ENCODE measurements at places on chromosomes 5 and 9.

- DNase-seq = no peak
These were observed 28.5 kb downstream of the HRH2 start for GRCh38 chr5:175686396-175686795.

- DNase-seq = peak; percentile 48
These were observed 20.3 kb upstream of the NINJ1 start for GRCh38 chr9:93154293-93154903.

- DNase-seq = no peak
These were observed 388.6 kb upstream of the IRX2 start for GRCh38 chr5:3140117-3140516.

- no peak for DNase-seq
These were observed 16.1 kb upstream of the LNPEP start for GRCh38 chr5:96919754-96920197.

GRCh38 chr9:38390442-38390841 lies 2.1 kb upstream of the ALDH1B1 start:
- no peak for DNase-seq

DNA sequence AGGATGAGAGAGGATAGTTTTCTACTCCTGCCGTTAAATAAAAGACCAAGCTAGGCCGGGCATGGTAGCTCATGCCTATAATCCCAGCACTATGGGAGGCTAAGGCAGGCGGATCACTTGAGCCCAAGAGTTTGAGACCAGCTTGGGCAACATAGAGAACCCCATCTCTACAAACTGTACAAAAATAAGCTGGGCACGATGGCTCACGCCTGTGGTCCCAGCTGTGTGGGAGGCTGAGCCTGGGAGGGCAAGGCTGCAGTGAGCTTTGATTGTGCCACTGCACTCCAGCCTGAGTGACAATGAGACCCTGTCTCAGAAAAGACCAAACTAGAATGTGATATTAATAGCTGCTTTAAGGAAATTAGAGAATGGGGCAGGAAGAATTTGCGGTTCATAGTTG lies 158.4 kb downstream of the NIPBL start:
- no peak for DNase-seq

DNA sequence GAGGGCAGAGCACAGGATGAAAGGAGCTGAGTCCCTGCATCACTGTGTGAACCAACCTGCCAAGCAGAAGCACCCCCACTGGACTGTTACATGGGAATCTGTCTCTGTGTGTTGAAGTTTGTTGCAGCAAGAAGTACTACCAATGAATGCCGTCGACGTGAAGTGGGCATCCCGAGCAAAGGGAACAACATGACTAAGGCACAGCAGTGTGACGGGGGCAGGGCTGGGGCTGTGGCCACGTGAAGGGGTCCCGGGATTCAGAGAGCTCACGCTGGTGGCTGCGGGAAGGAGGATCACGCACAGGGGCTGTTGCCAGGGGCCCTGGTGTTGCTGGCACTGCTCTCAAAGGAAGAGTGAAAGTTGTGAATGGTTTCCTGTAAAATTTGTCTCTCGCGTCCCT lies 27.5 kb upstream of the GABBR2 start:
- no peak for DNase-seq

DNA sequence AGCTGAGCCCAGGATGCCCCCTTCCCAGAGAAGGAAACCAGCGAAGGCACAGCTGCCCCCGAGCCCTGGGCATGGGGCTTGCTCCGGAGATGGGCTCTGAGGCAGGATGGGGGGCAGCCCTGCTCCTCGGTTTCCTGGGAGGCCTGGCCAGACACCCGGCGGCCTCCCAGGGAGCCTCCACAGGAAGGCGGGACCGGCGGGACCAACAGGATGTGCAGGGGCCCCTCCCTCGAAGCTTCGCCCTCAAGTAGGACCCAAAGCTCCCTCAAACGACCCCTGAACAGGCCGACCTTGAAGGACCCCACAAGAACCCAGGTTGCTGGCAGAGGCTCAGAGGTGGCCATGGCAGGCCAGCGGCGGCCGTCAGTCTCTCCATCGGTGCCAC lies 11.7 kb downstream of the EXD3 start:
- DNase-seq = no peak

DNA sequence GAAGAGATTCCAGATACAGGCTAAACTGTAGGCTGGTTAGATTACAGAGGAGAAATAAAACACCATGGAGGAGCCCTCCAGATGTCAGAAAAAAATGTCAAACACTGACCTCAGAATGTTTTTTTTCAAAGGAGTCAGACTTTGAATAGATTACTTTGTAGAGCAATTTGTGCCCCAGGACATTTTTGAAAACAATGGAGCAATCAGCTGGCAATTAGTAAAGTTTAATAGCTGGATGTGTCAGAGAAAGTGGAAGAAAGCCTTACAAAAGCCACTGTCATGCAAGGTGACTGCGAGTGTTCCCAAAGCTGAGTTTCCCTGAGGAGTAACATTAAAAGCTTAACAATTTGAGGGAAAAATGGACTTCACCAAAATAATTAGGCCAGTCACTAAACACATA lies 417.8 kb upstream of the CTNND2 start:
- no peak for DNase-seq

GRCh38 chr5:168691891-168692290 lies 112.7 kb upstream of the PANK3 start:
- DNase-seq = no peak

DNA sequence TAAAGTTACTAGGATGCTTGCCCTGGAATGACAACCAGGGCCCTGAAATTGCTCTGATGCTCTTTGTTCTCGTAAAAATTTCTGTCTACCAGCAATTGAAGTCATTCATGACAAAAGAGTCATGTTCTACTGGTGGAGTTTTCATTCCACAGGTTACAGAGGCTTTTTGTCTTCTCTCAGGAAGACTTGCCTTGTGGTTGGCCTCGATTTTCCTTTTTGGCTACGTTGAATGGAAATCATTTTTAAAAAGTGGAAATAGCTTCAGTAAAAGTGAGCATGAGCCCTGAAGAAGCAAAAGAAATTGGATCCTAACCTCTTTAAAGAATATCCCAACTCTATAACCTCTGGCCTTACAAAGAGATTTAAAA lies 255.2 kb downstream of the AOPEP start:
- no peak for DNase-seq

Data from CD4-positive, alpha-beta T cell treated with Interleukin-21 for 1 hour (primary cell).